Pulmonary artery endothelial cell (primary cell): ENCODE measurements at places on chromosomes 3 and 15. TPM values are rescaled to one million over a fixed set of nuclear protein-coding genes. Genes with fewer than 3 reads are reported as not detected.

Gene ZDHHC19
- not detected in 2 replicates for total RNA-seq

Gene SCAANT1
- not detected in 2 replicates for total RNA-seq

Gene ISLR2
- total RNA-seq = not detected in 2 replicates

Gene CHRM5
- not detected in 2 replicates for total RNA-seq

Gene KBTBD13
- total RNA-seq = not detected in 2 replicates

Gene PIERCE2
- 0.95 and 1.1 TPM in 2 replicates for total RNA-seq

Gene GASK1A
- under 0.01 and 0.04 TPM in 2 replicates for total RNA-seq

Gene HEXA
- total RNA-seq = 34.6 and 56.5 TPM in 2 replicates

Gene CCR3
- not detected in 2 replicates for total RNA-seq

Gene SPTSSB
- not detected in 2 replicates for total RNA-seq

Gene KLHL24
- 53.9 and 68.9 TPM in 2 replicates for total RNA-seq

Gene CADM2
- total RNA-seq = 0.07 and 0.13 TPM in 2 replicates

Gene SLCO2A1
- total RNA-seq = 0.28 and 0.79 TPM in 2 replicates

Gene COL6A5
- not detected in 2 replicates for total RNA-seq

Gene IFT122
- total RNA-seq = 22.0 and 26.7 TPM in 2 replicates

Gene CMTM8
- 2.6 and 2.8 TPM in 2 replicates for total RNA-seq

Gene CRYBG3
- total RNA-seq = 21.3 and 32.8 TPM in 2 replicates

Gene SAMMSON
- not detected in 2 replicates for total RNA-seq

Gene ARPIN
- total RNA-seq = 12.5 and 13.0 TPM in 2 replicates

Gene NR2E3
- 0.11 TPM in 1 of 2 replicates, not detected in the other for total RNA-seq

Gene RBMS3
- total RNA-seq = 49.5 and 56.3 TPM in 2 replicates

Gene ATOSA
- total RNA-seq = 26.9 and 41.7 TPM in 2 replicates

Gene DPPA2
- total RNA-seq = not detected in 2 replicates

Gene CPEB1
- total RNA-seq = 0.07 TPM in 1 of 2 replicates, not detected in the other

Gene GPR156
- 0.13 and 0.18 TPM in 2 replicates for total RNA-seq

Gene ADAMTS17
- 0.13 and 0.14 TPM in 2 replicates for total RNA-seq

Gene ZNF385D
- total RNA-seq = 0.79 and 1.2 TPM in 2 replicates

Gene PAK6
- not detected in 2 replicates for total RNA-seq

Gene EPHB3
- total RNA-seq = not detected in 2 replicates

Gene ADIPOQ
- total RNA-seq = not detected in 2 replicates

Gene THBS1
- total RNA-seq = 5,210 and 8,327 TPM in 2 replicates

Gene DAZL
- not detected in 2 replicates for total RNA-seq

Gene CYP8B1
- not detected in 2 replicates for total RNA-seq

Gene NAA80
- 2.6 and 3.6 TPM in 2 replicates for total RNA-seq

Gene SLC6A1
- under 0.01 TPM in 1 of 2 replicates, not detected in the other for total RNA-seq

Gene RPL22L1
- 74.4 and 119 TPM in 2 replicates for total RNA-seq

Gene BCL2A1
- 0.21 and 2.1 TPM in 2 replicates for total RNA-seq

Gene SLC7A14
- total RNA-seq = 3.0 and 11.8 TPM in 2 replicates

Gene CACNA2D2
- not detected in 2 replicates for total RNA-seq

Gene MOBP
- 0.07 and 0.95 TPM in 2 replicates for total RNA-seq

Gene GJD2
- not detected in 2 replicates for total RNA-seq

Gene PIK3CA
- 26.2 and 44.0 TPM in 2 replicates for total RNA-seq

Gene NRG4
- not detected in 2 replicates for total RNA-seq

Gene GRIP2
- 0.04 TPM in 1 of 2 replicates, not detected in the other for total RNA-seq

Gene DLEC1
- not detected in 2 replicates for total RNA-seq

Gene NR1I2
- 0.11 TPM in 1 of 2 replicates, not detected in the other for total RNA-seq

Gene ANKRD63
- total RNA-seq = 0.20 TPM in 1 of 2 replicates, not detected in the other

Gene MASP1
- 0.20 and 0.46 TPM in 2 replicates for total RNA-seq

Gene CYP1A2
- not detected in 2 replicates for total RNA-seq

Gene SELENOK
- total RNA-seq = 18.4 and 18.5 TPM in 2 replicates

Gene OR5K2
- total RNA-seq = not detected in 2 replicates

Gene ANO10
- total RNA-seq = 34.4 and 44.2 TPM in 2 replicates

Gene LPP
- 31.5 and 39.3 TPM in 2 replicates for total RNA-seq

Gene IGSF11
- not detected in 2 replicates for total RNA-seq

Gene CD80
- total RNA-seq = not detected in 2 replicates

Gene C2CD4A
- total RNA-seq = 0.74 and 3.2 TPM in 2 replicates
